Stimulated activated CD8-positive, alpha-beta memory T cell treated with anti-CD3 and anti-CD28 coated beads, Interleukin-15, amount 100 ng/mL, for 24 hours (primary cell): ENCODE measurements at places on chromosomes 3 and 15.

- DNase-seq, result no peak
Measured at GRCh38 chr3:111737706-111738086, 121.4 kb upstream of the PHLDB2 start.

GRCh38 chr3:4507024-4507596 lies 14.0 kb downstream of the ITPR1 start:
- no peak for DNase-seq

- DNase-seq, result no peak
Measured at GRCh38 chr3:37890522-37890921, 28.8 kb downstream of the CTDSPL start.

GRCh38 chr3:161644891-161645635 lies 148.5 kb downstream of the OTOL1 start:
- no peak for DNase-seq

- no peak for DNase-seq
Measured at GRCh38 chr15:54481819-54482218, 503.6 kb downstream of the UNC13C start.

DNA sequence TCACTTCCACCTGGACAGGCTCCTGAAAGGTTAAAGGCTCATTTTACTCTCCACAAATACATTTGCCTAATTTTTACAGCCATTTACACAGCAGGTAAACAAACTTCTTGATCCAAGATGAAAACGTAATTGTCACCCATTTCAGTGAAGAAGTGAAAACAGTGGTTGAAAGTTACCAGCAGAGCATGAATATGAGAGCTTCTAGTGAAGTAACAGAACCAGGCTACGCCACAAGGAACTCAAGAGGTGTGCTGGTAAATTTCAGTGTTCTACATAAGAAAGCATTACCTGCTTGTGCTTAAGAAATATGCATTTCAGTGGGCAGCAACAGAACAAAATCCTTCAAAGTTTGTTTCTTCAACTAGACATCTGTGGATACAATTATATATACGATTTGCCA lies 113.2 kb downstream of the MECOM start:
- DNase-seq, result no peak

GRCh38 chr3:45724911-45725310 lies 35.7 kb downstream of the SACM1L start:
- DNase-seq, result no peak

DNA sequence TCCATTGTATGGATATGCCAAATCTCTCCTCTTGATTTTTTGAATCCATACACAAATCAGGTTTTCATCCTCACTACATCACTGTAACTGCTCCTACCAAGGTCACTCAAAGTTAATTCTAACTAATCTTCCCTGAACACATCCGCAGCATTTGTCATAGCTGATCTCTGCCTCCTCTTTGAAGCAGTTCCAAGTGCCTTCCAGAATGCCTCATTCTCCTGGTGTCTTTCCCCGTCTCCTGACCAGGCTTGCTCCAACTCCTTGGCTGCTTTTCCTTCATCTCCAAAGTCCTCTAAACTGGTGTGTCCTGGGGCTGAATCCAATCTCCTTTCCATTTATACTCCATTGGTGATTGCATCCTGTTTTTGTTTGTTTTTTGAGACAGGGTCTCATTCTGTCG lies 26.8 kb downstream of the KLHDC8B start:
- no peak for DNase-seq

DNA sequence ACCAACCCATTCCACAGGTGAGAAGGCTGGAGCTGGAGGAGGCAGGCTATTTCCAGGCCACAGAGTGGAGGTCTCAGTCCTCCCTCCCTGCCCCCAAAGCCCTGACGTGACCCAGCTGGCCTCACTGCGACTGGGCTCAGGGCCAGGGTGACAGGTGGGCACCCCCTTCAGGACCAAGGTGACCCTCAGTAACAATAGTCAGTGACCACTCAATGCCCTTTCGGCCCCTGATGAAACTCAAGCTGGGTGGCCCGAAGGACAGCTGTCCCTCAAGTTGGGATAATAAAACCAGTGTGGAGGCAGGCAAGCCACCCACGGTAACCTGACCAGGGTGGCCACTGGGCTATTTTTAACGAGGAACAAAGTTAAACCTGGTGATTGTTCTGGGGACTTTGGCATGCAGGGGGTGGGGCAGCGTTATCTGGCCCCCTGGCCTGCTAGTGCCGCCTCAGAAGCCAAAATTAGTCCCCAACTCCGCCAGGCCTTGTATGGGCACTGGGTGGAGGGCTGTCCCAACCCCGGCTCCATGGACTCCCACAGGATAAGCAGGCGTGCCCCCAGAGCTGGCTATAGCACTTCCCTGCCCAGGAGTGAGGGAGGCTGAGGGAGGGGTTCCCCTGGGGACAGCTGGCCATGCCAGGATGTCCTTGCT lies 1.1 kb downstream of the TNNC1 start:
- no peak for DNase-seq

- no peak for DNase-seq
Measured at GRCh38 chr15:66405615-66406014, 18.9 kb downstream of the MAP2K1 start.
